ENCODE measurements at places on chromosomes 1 and 21.

DNA sequence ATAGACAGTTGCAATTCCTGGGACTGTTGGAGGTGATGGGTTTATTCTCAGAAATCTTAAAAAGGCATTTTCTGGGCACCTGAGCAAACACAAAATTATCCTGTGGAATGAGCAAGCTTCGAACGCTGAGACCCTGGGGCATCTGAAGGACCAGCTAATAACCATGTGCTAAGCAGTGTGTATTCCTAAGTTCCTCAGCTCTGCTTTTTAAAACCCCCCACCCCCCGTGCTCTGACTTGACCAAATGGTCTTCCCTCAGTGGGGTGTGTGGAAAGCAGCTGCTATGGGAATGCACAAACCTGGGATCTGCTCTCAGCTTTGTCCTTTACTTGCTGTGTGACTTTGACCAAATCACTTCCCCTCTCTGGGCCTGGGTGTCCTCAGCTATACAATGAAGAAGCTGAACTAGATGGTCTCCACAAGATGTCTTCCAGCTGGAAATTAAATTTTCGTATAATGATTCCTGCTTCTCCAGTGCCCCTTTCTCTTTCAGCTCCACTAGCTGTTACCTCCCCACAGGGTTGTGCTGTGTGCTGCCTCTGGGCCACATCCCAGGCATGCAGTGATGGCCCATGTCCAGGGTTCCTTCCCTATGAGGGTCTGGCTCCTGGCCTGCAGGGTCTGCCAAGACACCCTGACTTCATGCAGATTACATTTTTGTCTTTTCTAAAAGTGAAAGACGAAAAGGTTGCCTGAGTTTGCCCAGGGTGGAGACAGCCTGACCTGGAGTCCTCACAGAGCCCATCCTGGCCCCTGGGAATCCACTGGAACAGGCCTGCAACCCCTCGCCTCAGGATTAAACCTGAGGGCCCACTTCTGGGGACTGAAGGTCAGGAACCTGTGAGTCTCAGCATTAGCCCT is 14.9 kb upstream of the CD247 start:
- H3K4me3 ChIP-seq, result no peak overlapping the region
- no peak for DNase-seq
- H3K27me3 ChIP-seq, result no peaks in the 10 kb centered on the region
- no peaks in the 10 kb centered on the region for H3K4me1 ChIP-seq

- peaks cover 13% of the 10 kb centered on the region for H3K36me3 ChIP-seq
- H3K27ac ChIP-seq, result no peak overlapping the region
- H3K27me3 ChIP-seq, result no peaks in the 10 kb centered on the region
Observed at GRCh38 chr1:26237230-26237966, 3.4 kb downstream of the CEP85 start.

DNA sequence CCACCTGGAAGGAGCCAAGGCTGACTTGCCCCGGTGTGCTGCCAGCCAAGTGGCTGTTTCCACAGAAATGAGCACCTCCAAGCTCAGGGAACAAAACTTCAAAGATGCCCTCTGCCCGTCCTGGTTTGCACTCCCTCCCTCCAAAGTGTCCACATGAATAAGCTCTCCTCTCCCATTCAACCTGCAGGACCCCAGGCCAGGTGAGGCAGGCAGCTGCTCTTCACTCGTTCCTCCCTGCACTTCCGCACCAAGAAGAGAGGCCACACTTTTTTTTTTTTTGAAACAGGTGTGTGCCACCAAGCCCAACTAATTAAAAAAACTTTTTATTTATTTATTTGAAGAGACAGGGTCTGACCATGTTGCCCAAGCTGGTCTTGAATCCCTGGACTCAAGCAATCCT is 18.5 kb upstream of the CLIC4 start:
- H3K4me1 ChIP-seq, result peaks cover 10% of the 10 kb centered on the region
- H3K36me3 ChIP-seq, result peaks cover 2% of the 10 kb centered on the region
- no peak overlapping the region for H3K27ac ChIP-seq

GRCh38 chr21:39902986-39903385 is 35.7 kb downstream of the PCP4 start:
- no peak for DNase-seq
- H3K27me3 ChIP-seq, result no peaks in the 10 kb centered on the region
- no peak overlapping the region for H3K27ac ChIP-seq

- H3K27me3 ChIP-seq, result no peaks in the 10 kb centered on the region
- H3K4me3 ChIP-seq, result no peak overlapping the region
- peaks cover 39% of the 10 kb centered on the region for H3K4me1 ChIP-seq
- DNase-seq, result no peak
- no peak overlapping the region for H3K27ac ChIP-seq
Observed at GRCh38 chr21:44092211-44092610, 15.0 kb upstream of the PWP2 start.

- no peaks in the 10 kb centered on the region for H3K4me1 ChIP-seq
- no peak for DNase-seq
- no peak overlapping the region for H3K27ac ChIP-seq
- no peaks in the 10 kb centered on the region for H3K27me3 ChIP-seq
- no peaks in the 10 kb centered on the region for H3K36me3 ChIP-seq
Observed at GRCh38 chr1:99327357-99327756, 63.1 kb downstream of the PLPPR4 start.

DNA sequence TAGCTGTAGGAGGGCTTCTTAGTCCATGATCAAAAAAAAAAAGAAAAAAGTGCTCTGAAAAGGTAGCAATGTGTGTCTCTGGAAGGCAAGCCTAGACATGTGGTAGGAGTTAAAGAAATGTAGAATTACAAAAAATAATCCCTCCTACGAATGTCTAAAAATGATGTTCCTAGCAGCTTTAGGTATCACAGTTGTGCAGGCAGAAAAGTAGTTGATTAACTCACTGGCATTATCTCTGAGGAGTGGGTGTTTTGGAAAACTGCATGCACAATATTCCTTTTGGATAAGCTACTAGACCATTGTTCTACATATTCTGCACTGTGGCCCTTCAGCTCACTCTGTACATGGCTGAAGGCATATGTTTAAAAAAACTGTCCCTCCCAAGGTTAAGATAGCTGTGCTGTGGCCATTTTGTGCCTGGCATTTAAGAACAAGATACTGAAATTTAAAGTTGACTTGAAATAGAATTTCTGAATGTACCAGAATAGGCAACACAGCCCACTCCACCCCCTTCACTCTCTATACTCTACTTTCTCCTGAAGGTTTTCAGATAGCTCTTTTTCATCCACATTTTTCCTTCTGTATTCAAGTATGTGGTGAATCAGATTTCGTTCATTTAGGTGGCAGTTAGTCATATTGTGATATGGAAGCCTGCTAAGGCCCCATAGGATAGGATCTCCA is 463.9 kb upstream of the LRRC7 start:
- H3K27ac ChIP-seq, result no peak overlapping the region
- H3K27me3 ChIP-seq, result no peaks in the 10 kb centered on the region
- H3K4me1 ChIP-seq, result no peaks in the 10 kb centered on the region
- DNase-seq, result no peak
- no peak overlapping the region for H3K4me3 ChIP-seq

DNA sequence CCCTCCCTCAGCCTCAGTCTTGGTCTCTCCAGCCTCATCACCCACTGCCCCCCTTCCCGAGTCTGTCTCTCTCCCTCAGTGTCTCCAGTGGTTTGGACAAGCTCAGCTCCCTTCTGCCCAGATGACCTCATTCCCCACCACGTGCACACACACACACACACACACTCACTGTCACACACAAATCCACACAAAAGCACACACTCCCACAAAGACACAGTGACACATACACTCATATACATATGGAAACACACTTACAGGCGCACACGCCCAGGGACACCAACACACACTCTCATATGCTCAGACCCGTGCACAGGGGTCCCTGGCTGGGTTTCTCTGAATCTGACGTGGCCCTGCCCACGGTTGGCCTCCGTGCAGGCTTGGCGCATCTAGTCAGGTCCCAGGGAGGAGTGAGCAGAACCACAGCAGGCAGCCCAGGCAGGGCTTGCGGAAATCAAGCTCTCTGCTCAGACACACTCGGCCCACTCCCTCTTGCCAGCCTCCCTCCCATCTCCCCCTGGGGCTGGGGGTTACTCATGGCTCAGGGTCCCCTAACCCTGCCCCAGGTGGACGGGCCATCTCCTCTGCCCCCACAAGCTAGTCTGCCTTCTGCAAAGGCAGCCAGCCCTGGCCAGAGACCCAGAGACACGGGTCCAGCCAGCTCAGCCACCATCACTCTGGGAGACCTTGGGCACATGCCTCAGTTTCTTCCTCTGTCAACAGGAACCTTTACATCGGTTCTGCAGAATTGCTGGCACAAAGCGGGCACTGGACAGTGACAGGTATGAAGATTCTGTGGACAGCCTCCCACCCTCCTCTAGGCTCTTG is 38.5 kb upstream of the FAM131C start:
- peaks cover 6% of the 10 kb centered on the region for H3K4me1 ChIP-seq
- H3K27ac ChIP-seq, result no peak overlapping the region
- peaks cover 22% of the 10 kb centered on the region for H3K27me3 ChIP-seq
- peaks cover 2% of the 10 kb centered on the region for H3K36me3 ChIP-seq

DNA sequence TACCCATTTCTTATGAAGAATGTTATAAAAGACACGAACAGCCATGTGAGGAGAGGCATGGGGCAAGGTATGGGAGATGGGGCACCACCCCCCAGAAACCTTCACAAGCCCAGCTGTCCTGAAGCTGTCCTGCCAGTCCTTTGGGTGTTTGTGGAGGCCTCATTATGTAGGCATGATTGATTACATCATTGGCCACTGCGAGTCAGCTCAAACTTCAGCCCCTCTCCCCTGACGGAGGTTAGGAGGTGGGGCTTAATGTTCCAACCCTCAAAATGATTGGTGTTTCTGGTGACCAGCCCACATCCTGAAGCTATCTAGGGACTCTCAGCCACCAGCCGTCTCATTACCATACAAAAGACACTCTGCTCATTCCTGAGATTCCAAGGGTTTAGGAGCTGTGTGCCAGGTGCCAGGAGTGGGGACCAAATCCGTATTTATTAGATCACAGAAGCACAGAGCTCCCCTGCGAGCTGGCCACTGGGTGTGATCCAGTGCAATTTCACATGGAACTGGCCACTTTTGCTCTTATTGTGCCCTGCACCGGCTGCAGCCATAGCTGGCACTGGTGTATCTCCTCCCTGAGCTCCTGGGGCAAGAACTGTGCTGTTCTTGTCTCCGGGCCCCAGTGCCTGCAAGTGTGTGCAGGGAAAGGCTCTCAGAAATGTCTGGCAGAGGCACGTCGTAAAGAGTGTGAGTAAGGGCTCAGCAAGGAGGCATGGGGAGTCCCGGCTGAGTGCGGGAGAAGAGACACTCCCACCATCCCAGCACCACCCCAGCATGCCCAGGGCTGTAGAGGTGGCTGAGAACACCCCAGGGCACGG is 10.5 kb downstream of the KIAA1614 start:
- H3K27ac ChIP-seq, result no peak overlapping the region
- H3K27me3 ChIP-seq, result peaks cover 14% of the 10 kb centered on the region
- DNase-seq, result no peak
- no peaks in the 10 kb centered on the region for H3K4me1 ChIP-seq
- peaks cover 3% of the 10 kb centered on the region for H3K36me3 ChIP-seq

GRCh38 chr1:150621497-150622302 is 7.7 kb downstream of the ENSA start:
- no peaks in the 10 kb centered on the region for H3K27me3 ChIP-seq
- DNase-seq, result peak; percentile 55
- H3K4me1 ChIP-seq, result peaks cover 35% of the 10 kb centered on the region
- peak overlapping the region; percentile 89 for H3K27ac ChIP-seq

DNA sequence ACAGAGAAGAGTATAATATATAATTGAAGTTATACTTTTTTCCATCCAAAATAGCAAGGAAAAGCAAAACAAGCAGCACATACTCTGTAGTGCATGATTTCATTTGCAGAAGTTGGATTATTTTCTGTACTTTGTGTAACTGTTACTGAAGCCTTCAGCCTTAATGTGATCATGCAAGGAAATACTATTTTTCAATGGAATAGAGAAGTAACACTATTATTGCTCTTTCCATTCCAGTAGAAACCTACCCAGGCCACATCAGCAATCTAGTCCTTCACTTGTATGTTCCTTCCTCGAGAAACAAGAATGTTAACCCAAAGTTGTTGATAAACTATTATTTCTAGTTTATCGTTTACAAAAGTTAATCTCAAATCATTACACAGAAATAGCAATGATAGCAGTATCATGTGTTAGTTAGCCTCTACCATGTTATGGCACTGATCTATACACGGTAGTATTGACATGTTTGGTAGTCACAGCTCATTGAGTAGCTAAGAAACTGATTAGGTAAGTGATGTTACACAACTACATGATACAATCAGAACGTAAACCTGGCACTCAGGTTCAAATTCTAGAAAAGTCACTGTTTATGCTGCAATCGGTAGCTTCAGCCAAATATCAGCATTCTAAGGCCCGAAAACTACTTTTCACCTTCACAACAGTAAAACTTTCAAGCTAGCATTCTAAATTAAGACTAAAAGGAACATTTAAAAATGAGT is 37.6 kb upstream of the CHRM3 start:
- H3K27ac ChIP-seq, result no peak overlapping the region
- H3K4me3 ChIP-seq, result no peak overlapping the region
- no peak for DNase-seq
- no peaks in the 10 kb centered on the region for H3K36me3 ChIP-seq
- H3K4me1 ChIP-seq, result no peaks in the 10 kb centered on the region
- H3K27me3 ChIP-seq, result no peaks in the 10 kb centered on the region

GRCh38 chr1:233042834-233043233 is 92.4 kb downstream of the NTPCR start:
- no peaks in the 10 kb centered on the region for H3K27me3 ChIP-seq
- no peaks in the 10 kb centered on the region for H3K4me1 ChIP-seq
- DNase-seq, result no peak
- H3K36me3 ChIP-seq, result peaks cover 6% of the 10 kb centered on the region
- H3K27ac ChIP-seq, result no peak overlapping the region

- H3K4me1 ChIP-seq, result no peaks in the 10 kb centered on the region
- H3K27ac ChIP-seq, result no peak overlapping the region
- no peaks in the 10 kb centered on the region for H3K36me3 ChIP-seq
Observed at GRCh38 chr1:232367293-232367692, 262.6 kb downstream of the SIPA1L2 start.

- H3K36me3 ChIP-seq, result peaks cover 11% of the 10 kb centered on the region
- DNase-seq, result peak; percentile 84
- no peaks in the 10 kb centered on the region for H3K27me3 ChIP-seq
- peak within 1 kb of the TSS; percentile 97 for H3K4me3 ChIP-seq
Observed at GRCh38 chr1:53837924-53838653, at the start of gene NDC1. TSS of gene NDC1 (minus strand) at chr1:53838296. CDS start at chr1:53838261, 35 bp downstream.

- H3K36me3 ChIP-seq, result peaks cover 4% of the 10 kb centered on the region
- H3K27me3 ChIP-seq, result no peaks in the 10 kb centered on the region
- H3K27ac ChIP-seq, result peak within 1 kb of the TSS; percentile 75
- H3K4me1 ChIP-seq, result peaks cover 18% of the 10 kb centered on the region
- H3K4me3 ChIP-seq, result peak within 1 kb of the TSS; percentile 95
Observed at GRCh38 chr1:200738327-200738948, at the start of gene CAMSAP2. TSS of gene CAMSAP2 (plus strand) at chr1:200738893. CDS start at chr1:200739828, 935 bp downstream.

DNA sequence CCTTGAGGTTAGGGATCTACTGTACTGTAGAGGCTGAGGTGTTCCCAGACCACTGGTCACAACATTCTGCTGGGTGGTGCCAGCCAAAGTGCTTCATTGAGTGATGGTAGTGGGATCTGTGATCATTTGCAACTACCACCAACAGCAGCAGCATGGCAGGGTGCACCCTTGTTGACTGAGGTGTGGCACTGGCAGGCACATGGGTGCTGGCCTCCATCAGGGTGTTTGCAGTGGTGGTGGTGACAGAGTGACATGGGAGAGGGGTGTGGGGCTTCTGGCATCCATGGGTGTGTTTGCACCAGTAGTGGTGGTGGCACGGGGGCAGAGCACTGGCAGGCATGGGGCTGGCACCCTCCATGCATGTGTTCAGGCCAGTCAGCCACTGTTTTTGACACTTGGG is 183.7 kb upstream of the LYPLAL1 start:
- no peaks in the 10 kb centered on the region for H3K4me1 ChIP-seq
- H3K36me3 ChIP-seq, result no peaks in the 10 kb centered on the region
- no peak for DNase-seq
- no peaks in the 10 kb centered on the region for H3K27me3 ChIP-seq

- H3K36me3 ChIP-seq, result peaks cover 2% of the 10 kb centered on the region
- peaks cover 6% of the 10 kb centered on the region for H3K4me1 ChIP-seq
- H3K27ac ChIP-seq, result no peak overlapping the region
- DNase-seq, result peak; percentile 12
Observed at GRCh38 chr21:44636209-44637017, 743 bp upstream of the KRTAP10-10 start.

Data from central memory CD8-positive, alpha-beta T cell (primary cell).